Epithelial cell of proximal tubule (primary cell): ENCODE measurements at places on chromosomes 11 and 22. TPM values are rescaled to one million over a fixed set of nuclear protein-coding genes. Genes with fewer than 3 reads are reported as not detected.
A peak's percentile ranks its signal among the peaks of the same experiment; 100 is the strongest.

Gene SLC22A6
- total RNA-seq: not detected in 2 replicates

Gene NXPE1
- total RNA-seq: not detected in 2 replicates

Gene LAMTOR1
- total RNA-seq: 149 and 156 TPM in 2 replicates

Gene KIAA0930
- total RNA-seq: 33.2 and 40.2 TPM in 2 replicates

Gene KRTAP5-7
- total RNA-seq: not detected in 2 replicates

Gene RASGRP2
- not detected in 2 replicates for total RNA-seq

Gene LRRN4CL
- total RNA-seq: not detected in 2 replicates

Gene DAGLA
- 4.5 and 7.3 TPM in 2 replicates for total RNA-seq

Gene TREH
- not detected in 2 replicates for total RNA-seq

Gene DKK3
- total RNA-seq: 54.5 and 133 TPM in 2 replicates

Gene OR51B4
- total RNA-seq: not detected in 2 replicates

- peak; percentile 56 for DNase-seq
Measured at GRCh38 chr11:27718346-27718862, 18.1 kb upstream of the BDNF start.

GRCh38 chr11:46612326-46612725 lies 4.7 kb downstream of the HARBI1 start:
- DNase-seq: no peak

GRCh38 chr11:31812383-31813381 lies 1.6 kb upstream of the PAX6 start:
- no peak for DNase-seq

GRCh38 chr11:48019217-48019584 lies 38.8 kb downstream of the PTPRJ start:
- DNase-seq: no peak

DNA sequence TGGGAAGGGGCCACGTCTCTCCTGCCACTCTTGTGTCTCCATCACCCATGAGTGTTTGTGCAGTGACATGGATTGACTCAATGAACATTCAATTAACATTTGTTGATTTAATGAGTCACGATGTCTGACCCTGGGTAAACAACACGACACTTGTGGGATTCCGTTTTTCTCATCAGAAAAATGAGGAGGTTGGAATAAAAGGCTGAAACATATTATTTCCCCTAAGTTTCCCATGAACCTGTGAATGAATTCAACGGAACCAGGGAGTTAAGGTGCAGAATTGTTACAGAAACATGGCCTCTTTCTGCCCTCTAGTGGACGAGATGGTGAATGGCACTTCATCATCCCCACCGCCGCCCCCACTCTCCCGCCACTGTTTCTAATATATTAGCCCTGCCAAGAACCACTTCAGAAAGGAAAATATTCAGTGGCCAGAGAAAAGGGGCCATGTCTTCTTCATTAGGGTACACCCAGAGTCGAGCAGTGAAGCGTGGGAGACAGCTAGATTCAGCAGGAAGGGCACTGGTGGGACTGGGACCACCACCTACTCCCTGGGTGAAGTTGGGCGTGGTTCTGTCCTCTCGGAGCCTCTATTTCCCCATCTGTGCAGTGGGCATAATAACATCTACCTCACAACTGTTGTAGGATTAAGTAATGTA lies 46.3 kb upstream of the SYT13 start:
- DNase-seq: no peak

GRCh38 chr11:134760299-134760698 lies 348.3 kb upstream of the B3GAT1 start:
- DNase-seq: no peak

DNA sequence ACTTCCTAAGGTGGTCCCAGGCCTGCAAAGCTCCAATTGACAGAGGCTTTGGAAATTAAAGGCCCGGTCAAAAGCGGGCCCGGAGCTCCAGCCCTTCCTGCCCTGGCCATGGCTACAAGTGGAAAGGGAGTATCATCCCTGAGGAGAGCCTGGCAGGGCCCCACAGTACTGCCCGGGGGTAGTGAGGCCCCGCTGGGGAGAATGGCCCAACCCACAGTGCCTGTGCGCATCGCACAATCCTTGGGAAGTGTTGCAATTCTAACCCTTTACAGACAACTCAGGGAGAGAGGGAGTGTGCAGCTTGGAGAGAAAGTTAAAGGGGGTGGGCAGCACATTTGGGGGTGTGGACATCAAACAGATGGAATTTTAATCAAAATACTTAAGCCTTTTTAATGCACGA lies 3.6 kb downstream of the CACNG2 start:
- no peak for DNase-seq

DNA sequence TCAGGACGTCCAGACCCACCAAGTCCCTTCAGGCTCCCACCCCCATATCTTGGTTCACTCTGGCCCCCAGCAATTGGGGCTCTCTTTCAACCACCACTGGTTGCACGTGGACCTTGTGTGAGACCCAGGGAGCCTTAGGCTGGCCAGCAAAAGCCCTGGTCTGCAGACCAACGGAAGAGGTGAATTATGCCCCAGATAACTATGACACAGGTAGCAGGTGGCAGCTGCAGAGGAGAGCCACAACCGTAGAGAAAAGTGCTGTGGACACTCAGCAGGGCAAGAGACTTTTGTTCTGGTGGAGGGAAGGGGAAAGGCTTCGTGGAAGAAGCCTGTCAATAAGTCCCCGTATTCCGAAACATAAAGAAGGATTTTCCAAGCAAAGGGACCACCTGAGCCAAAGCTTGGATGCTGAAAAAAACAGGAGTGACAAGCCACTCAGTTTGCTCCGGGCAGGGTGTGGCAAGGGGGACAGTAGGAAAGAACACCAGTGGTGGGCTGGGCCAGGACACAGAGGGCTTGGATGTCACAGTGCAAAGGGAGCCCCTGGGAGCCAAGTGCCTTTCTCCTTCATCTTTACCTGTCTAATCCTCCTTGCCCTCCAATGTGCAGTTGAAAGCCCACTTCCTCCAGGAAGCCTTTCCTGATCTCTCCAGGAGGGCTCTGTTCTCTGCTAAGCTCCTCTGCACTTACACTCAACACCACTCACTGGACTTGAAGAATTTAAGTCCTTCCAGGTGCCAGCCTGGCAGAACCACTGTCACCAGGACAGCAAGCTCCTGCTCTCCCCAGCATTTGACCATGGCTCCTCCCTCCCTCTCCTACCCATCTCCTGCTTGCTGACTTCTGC lies 264.7 kb downstream of the BUD13 start:
- DNase-seq: no peak

DNA sequence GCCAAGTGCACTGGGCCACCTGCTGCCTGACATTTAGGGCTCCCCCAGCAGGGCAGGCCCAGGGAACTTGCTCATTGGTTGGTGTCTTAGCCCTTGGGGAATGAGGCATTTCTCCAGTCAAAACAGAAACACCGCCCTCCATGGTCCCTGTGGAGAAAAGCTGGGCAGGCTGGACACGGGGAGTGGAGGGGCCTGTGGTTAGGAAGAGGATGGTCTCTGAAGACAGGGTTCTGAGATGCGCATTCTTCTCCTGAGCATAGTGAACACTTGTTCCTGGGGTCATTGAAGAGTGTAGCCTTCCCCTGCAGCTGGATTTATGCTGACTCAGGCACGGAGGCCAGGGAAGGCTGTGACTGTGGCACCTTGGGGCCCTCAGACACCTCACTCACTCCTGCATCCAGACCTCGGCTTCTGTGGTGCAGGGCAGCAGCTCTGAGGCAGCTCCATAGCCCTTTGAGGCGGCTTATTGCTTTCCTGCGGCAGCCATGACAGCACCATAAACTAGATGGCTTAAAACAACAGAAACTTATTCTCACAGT lies 8.2 kb downstream of the TSPAN18 start:
- no peak for DNase-seq

- no peak for DNase-seq
Measured at GRCh38 chr11:69718147-69718546, 14.3 kb upstream of the FGF19 start.

DNA sequence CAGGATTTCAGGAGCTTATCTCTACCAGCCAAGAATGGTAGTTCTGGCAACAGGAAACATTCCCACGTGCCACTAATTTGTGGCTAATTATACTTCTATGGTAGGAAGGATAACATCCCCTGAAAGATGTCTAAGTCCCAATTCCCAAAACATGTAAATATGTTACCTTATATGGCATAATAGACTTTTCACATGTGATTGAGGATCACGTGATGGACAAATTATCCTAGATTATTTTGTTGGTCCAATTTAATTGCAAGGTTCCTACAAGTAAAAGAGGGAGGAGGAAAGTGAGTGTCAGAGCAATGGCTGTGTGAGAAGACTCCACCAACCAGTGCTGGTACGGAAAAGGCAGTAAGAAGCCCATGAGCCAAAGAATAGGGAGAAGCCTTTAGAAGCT lies 9.9 kb upstream of the MSANTD4 start:
- no peak for DNase-seq

DNA sequence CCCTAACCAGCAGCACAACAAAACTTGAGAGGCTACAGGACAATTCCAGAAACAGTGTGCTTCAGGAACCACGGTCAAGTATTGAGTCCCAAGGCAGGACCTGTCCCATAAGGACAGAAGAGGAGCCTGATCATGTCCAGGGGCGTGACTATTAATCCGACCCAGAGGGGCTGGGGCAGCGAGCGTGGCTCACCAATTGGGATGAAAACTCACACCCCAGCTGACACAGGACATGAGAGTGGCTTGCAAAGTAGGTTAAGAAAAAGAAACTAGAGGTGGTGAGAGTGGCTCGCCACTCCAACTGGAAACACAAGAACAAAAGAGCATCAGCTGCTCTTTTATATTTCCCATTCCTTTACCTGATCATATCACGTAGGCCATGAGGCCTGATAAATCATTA lies 16.0 kb upstream of the FEZ1 start:
- no peak for DNase-seq

DNA sequence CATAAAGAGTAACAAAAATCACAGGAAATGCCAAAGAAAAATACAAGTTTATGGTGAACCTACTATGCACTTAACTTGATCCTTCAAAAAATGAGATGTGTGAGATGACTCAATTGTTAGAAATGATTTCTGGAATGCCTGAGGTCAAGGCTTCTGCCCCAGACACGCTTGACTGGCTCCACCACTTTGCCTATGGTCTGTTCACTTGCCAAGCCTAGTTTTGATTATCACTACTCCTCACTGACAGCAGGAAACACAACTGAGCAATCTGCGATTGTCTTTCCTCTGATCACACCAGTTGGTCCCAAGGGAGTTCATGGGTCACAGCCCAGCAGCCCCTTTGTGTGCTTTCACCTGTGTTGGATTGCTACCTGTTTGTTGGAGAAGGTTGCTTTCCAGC lies 20.6 kb upstream of the PRDM10 start:
- peak; percentile 81 for DNase-seq

DNA sequence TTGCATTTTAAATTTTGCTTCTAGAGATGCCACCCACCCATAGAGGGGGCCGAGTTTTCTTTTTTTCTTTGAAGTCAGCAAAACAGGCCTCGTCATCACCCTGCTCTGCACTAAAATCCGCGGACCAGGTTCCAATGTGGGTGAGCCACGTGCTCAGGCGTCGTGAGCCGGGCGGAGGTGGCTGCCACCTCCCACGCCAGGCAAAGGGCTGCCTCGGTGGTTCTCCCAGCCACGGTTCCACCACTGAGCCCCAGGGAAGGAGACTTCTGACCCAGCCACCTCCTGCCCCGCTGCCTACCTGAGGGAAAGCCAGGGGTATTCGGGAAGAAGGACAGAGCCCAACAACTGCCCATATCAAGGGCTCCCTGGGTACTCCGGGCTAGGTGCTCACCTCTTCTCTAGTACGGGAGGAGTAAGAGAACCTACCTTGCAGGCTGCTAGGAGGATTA lies 45.3 kb downstream of the MN1 start:
- DNase-seq: no peak

- DNase-seq: no peak
Measured at GRCh38 chr11:64227405-64227956, 1.4 kb downstream of the NUDT22 start.

GRCh38 chr22:17369439-17370025 lies at the start of gene CECR2:
TSS of gene CECR2 (plus strand) at chr22:17369460. CDS start at chr22:17369784, 324 bp downstream.
- DNase-seq: no peak

DNA sequence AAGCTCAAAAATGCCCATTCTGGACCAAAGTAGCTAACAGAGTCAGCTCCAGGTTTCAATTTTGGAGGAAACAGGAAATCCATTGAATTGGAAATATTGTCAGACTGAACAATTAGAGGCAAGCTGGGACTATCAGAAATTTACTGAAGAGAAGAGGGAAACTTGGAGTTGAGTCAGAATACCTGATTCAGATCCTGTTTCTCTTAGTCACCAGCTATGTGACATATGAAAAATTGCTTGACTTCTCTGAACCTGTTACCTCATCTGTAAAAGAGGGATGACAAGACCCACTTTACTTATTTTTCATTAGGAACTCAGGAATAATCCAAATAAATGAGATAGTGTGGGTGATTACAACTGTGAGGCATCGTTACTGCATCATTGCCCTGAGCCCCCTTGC lies 148.9 kb upstream of the CADM1 start:
- no peak for DNase-seq

DNA sequence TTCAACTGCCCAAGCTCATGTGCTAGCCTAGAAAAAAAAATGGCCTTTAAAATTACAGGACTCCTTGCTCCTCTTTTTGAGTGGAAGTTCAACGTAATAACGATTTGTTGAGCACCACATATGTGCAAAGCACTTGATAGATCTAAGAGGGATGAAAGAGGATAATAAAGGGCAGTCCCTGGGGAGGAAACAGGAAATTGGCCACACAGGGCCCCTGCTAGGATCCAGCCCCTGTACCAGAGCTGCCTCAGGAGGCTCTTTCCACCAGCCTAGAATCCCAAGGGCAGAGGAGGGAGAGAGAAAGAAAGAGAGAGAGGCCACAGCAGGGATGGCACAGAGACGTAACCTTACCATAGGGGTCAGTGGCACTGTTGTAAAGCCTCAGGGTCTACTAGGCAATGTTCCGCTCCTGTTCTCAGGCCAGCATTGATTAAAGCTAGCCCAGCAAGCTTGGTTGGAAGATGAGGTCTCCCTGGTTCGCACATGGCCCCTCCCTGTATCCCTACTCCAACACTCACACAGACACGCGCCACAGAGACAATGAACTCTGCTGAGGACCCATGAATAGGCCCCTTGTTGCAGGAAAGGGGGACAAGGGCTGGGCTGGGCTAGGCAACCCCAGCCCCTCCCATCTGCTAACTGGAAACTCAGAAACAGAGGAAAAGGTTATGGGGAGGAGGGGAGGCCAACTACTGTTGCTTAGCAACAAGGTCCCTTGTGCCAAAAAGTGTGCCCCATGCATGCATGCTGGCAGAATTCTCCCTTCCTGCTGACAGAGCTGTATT lies at the start of gene TMPRSS5:
Gene TMPRSS5 (minus strand): TSS at position 438 of the 785 bp plus-strand sequence. CDS start 84 bp downstream, at position 354.
- DNase-seq: no peak

DNA sequence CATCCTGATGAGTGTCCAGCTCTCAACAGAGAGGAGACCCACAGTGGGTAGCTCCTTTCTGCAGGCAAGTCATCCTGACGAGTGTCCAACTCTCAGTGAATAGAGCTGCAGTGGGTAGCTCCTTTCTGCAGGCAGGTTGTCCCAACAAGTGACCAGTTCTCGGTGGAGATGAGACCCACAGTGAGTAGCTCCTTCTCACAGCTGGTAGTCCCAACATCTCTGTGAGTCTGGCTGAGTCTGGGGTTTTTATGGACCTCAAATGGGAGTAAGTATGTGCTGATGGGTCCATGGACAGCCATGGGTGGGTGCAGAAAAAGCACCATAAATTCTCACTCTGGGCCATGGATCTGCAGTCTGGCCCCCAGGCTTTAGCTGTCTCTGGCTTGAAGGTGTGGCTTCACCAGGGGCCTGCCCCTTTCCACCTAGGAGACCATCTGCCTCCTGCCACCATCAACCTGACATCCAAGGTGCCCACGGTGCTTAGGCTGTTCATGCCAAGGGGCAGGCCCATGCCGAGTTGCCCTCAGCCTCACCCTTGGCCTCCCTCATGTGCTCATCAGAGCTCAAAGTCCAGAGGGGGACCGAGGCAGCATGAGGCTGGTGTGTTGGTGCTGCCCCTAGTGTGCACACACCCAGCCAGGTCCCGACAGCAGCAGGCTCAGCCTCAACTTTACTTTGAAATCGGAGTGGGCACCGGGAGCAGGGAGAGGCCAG lies 15.3 kb downstream of the NPAT start:
- no peak for DNase-seq

- no peak for DNase-seq
Measured at GRCh38 chr11:121866754-121867153, 249.3 kb downstream of the BLID start.
